Jurkat, Clone E6-1 (cell line): ENCODE measurements at places on chromosomes 16 and 17.

GRCh38 chr17:67818110-67819002 is 6.9 kb upstream of the BPTF start:
- DNase-seq = no peak

- DNase-seq = peak; percentile 79
Measured at GRCh38 chr16:85402910-85403692, 210.0 kb upstream of the GSE1 start.

- no peak for DNase-seq
Measured at GRCh38 chr16:85631802-85632393, 18.8 kb downstream of the GSE1 start.

- DNase-seq = no peak
Measured at GRCh38 chr16:46918905-46919792, 35.0 kb downstream of the GPT2 start.

DNA sequence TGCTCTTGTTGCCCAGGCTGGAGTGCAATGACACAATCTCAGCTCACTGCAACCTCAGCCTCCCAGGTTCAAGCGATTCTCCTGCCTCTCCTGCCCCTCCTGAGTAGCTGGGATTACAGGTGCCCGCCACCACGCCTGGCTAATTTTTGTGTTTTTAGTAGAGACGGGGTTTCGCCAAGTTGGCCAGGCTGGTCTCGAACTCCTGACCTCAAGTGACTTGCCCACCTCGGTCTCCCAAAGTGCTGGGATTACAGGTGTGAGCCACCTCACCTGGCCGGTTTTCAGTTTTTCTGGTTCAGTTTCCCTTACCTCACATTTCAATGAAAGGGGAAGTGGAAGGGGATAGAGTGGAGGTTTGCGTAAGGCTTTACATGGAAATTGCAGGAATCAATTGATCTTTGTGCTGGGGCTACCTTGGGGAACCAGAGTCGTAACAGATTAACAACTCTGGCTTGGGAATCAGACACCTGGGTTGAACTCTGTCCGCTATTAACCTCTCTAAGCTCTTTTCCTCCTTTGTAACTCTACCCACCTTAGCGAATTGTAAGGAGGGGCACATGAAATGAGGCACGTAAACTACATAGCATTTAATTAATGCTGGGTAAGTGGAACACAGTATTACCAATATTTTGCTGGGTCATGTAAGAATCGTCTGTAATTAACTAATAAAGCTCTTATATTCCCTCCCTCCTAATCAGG is 3.2 kb downstream of the MPV17L start:
- DNase-seq = no peak

GRCh38 chr17:42321555-42321954 is 33.3 kb downstream of the STAT5A start:
- no peak for DNase-seq

GRCh38 chr16:22313876-22314470 is 16.8 kb downstream of the POLR3E start:
- DNase-seq = no peak

GRCh38 chr16:30896889-30897733 is 697 bp downstream of the CTF1 start:
- DNase-seq = peak; percentile 74

DNA sequence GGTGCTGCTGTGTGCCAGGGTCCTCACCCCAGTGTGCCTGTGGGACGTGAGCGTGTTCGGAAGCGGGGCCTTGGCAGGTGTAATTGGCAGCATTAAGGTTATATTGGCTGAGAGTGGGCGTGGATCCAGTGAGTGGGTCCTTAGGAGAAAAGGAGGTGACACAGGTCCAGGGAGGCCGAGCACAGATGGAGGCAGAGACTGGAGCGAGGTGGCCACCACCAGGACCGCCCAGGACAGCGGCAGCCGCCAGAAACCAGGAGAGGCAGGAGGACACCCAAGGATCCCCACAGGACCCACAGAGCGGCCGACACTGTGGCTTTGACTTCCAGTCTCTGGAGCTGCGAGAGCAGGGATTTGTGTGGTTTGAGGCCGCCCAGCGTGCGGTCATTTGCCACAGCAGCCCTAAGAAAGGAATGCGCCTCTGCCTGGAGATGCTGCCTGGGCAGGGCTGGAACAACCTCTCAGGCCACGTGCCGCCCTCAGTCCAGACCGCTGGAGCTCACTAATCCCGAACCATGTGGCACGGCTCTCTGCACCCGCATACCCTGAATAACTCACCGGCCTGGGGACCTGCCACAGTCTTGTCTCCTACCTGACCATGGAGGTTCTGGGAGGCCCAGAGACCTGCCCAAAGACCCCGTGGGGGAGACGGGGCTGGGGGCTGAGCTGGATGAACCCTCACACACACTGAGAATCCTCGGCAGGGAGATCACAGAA is 45.4 kb downstream of the SOX8 start:
- no peak for DNase-seq

DNA sequence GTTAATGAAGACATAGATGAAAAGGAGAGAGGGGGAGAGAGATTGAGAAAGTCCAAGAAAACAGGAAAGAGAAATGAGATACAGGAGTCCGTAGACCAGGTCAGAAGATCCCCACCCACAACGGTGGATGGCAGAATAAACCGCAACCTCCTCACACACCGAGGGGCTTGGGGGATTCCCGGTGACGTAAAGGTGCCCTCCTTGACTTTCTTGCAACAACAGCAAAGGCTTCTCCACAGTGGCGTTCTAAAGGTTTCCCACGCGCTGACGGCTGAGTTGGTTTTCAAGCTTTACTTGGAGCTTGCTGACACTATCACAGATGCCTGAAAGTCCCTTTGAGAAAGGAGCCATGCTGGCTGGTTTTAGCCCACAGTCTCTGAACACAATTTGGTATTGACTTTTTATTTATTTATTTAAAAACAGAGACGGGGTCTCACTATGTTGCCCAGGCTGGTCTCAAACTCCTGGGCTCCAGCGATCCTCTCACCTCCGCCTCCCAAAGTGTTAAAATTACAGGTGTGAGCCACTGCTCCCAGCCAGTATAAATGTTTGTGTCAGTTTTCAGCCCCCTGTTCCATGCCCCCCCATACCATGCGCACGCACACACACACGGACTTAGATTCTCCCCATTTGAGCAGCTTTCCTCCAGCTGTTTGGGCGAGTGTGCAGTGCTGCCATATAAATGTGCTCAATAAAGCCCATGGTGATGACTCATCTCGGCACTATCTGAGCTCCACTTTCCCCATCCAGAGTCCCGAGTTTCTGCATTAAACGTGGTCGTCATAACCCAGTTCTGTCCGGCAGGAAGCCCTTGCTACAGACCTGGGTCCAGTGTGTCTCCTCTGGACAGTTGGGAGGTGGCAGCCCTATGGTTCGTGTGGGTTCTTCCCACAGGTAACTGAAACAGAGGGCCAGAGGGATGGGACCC is 33.0 kb upstream of the SEC14L1 start:
- no peak for DNase-seq

DNA sequence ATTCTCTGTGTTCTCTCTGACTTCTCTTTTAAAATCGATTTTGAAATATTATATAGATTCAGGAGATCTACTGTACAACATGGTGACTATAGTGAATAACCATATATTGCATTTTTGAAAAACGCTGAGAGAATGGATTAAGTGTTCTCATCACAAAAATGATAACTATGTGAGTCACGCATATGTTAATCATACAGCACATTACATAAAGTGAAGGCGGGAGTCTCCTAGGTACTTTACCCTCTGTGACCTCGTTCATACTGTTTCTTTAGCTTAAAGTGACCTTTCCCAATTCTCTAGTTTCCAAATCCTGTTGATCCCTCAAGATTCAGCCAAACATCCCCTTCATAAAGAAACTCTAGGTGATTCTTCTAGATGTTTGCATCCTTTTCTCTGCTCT is 3.1 kb upstream of the KRTAP3-2 start:
- DNase-seq = no peak

- DNase-seq = no peak
Measured at GRCh38 chr17:50136096-50136687, 6.2 kb upstream of the SAMD14 start.

- no peak for DNase-seq
Measured at GRCh38 chr16:66293932-66294331, 72.6 kb upstream of the CDH5 start.

- no peak for DNase-seq
Measured at GRCh38 chr16:9165681-9166080, 74.2 kb downstream of the HAPSTR1 start.

GRCh38 chr16:27725236-27726000 is 175.5 kb downstream of the KATNIP start:
- DNase-seq = no peak

- DNase-seq = no peak
Measured at GRCh38 chr17:73663614-73664013, 19.4 kb upstream of the SDK2 start.

DNA sequence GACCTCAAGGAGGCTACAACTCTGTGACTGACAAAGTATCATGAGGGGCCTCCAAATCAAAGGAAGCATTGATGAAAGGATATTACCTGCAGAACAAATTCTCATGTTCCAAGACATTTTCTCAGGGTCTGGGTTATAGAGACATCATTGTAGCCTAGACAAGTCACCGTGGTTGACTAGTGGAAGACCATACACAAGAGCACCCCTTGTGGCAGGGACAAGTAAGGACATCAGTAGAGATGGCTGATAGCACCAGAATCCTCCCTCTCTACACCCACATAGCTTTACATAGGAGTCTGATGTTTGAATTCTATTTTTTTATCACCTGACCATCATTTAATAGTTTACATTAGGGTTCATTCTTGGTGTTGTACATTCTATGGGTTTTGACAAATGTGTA is 32.5 kb upstream of the CDH8 start:
- DNase-seq = peak; percentile 21

GRCh38 chr16:7031031-7031430 is 301.6 kb upstream of the RBFOX1 start:
- DNase-seq = no peak

GRCh38 chr17:15453246-15453645 is 14.2 kb downstream of the CDRT4 start:
- no peak for DNase-seq

- no peak for DNase-seq
Measured at GRCh38 chr17:51508048-51508447, 247.7 kb downstream of the UTP18 start.

GRCh38 chr16:51407199-51407598 is 256.1 kb upstream of the SALL1 start:
- DNase-seq = no peak

DNA sequence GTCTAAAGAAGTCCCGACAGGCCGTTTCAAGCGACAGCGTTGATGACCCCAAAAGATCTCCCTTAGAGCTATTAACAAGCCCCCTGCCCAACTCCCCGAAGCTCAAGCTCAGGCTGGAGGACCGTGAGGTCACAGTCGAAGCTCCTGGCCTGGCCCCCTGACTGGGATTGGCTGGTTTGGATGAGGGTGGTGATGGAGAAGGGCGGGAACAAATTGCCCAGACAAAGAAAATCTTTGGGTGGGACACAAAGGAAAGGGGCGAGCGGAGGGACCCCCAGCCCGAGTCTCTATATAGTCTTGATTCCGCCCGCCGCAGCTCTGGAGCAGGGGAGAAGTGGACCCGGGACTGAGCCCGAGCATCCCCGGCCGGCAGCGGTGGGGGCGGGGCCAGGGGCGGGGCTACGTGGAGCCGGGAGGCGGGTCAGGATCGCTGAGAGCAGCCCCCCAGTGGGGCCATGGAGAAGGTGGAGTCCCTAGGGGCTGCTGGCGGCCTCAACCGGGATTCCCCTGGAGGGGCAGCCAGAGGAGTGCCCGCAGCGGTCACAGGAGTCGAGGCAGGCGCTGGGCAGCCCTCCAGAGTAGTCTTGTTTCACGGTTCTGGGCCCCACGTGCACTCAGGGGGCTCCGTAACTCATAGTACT is 982 bp upstream of the NEURL4 start:
- peak; percentile 81 for DNase-seq

- peak; percentile 48 for DNase-seq
Measured at GRCh38 chr16:2584729-2585650, 47.2 kb downstream of the PDPK1 start.

GRCh38 chr16:5681966-5682365 is 584.4 kb upstream of the EEF2KMT start:
- DNase-seq = no peak

GRCh38 chr17:78127239-78127887 is 1.2 kb downstream of the TMC6 start:
- DNase-seq = no peak

GRCh38 chr17:81090361-81091136 is 55.6 kb downstream of the BAIAP2 start:
- DNase-seq = peak; percentile 60

DNA sequence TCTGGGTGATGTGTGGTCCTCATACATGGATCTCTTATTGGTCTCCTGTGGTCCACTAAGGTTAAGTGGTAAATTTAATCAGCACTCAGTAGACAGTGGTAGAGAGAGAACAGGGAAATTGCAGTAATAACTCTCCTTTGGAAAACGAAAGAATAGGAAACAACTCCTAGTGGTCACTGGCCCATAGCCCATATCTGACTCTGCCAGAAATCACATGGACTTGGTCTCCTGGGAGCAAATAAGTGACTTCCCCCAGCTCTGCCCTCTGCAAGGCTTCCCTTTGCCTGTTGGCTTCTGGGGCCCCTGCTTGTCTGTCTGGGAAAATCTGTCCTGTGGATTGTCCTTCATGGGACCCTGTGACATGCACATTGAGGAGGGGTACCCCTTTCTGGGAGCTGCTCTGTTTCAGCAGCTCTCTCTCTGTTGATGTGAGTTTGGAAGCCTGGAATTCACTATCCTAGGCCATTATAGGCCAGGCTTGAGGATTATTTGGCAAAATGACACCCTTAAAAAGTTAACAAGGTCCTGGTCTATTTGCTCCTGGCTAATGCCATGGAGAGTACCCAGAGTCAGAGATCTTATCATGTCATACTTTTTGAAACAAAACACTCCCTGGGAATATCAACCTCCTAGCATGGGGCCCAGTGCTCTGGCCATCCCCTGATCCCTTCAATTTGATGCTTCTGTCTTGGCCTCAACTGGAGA is 58.0 kb upstream of the HNF1B start:
- no peak for DNase-seq

- DNase-seq = no peak
Measured at GRCh38 chr16:4523686-4524085, 14.9 kb downstream of the CDIP1 start.

DNA sequence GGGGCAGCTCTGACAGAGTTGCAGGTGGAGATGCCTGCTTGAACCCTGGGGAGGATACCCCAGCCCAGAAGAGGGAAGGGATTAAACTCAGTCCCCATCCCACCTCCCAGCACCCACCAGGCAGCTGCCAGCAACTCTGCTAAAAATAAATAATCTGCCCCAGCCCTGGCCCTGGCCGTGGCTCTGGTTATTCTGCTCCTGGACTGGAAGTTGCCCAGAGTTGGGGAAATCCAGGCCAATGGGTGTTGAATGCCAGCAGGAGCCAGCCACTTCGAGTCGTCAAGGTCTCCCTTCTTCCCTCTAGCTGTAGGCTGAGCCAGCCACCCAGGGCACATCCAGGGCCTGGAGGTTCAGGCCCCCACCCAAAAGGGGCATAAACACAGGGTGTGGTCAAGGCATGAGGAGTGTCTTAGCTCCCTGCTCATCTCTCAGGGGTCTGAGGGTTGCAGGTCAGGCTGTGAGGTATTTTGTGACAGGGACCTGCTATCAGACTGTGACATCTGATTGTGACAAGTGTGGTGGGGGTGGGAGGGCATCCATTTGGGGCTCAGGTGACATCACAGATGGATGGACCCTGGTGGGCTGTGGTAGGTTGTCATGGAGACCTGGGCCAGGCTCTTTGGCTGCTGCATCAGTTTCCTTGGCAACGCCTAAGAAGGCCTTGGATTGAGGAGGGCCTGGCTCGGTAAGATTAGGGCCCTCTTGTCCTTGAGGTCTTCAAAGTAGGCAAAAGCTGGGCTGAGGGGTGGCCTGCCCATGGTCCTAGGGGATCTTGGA is 1.0 kb upstream of the RRAD start:
- no peak for DNase-seq
